HT1080 (cell line): ENCODE measurements at places on chromosomes 2 and 18.
A peak's percentile ranks its signal among the peaks of the same experiment; 100 is the strongest.

GRCh38 chr2:23603581-23603980, 218.6 kb downstream of the KLHL29 start:
- no peak for DNase-seq

DNA sequence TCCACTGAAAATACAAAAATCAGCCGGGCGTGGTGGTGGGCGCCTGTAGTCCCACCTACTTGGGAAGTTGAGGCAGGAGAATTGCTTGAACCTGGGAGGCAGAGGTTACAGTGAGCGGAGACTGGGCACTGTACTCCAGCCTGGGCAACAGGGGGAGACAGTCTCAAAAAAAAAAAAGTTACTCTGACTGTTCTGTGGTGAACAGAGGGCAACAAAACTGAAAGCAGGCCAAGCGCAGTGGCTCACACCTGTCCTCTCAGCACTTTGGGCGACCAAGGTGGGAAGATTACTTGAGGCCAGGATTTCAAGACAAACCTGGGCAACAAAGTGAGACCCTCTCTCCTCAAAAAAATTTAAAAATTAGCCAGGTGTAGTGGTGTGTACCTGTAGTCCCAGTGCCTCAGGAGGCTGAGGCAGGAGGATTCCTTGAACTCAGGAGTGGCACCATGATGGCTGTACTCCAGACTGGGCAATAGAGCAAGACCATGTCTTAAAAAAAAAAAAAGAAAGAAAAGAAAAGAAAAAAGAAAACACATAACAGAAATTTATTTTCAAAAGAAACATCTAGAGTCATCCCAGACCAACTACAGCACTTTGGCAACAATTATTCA, 13.6 kb upstream of the RTN4 start:
- peak; percentile 10 for DNase-seq

DNA sequence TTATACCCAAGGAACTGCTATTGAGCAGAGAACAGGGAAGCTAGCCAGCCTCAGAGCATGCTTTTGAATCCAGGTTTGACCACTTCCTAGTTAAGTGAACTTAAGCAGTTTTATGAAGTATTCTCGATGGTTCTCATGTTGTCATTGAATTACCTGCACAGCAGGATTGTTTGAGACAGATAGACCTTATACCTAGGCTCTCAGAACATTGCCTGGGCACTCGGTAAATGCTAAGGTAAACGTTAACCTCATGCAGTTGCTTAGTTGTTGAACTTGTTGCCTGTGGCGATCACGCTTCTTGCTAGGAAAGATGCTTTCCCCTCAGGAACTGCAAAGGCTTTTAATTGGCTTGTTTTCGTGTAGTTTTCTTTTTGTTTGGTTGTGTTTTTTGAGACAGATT, 34.0 kb upstream of the CHMP1B start:
- no peak for DNase-seq

DNA sequence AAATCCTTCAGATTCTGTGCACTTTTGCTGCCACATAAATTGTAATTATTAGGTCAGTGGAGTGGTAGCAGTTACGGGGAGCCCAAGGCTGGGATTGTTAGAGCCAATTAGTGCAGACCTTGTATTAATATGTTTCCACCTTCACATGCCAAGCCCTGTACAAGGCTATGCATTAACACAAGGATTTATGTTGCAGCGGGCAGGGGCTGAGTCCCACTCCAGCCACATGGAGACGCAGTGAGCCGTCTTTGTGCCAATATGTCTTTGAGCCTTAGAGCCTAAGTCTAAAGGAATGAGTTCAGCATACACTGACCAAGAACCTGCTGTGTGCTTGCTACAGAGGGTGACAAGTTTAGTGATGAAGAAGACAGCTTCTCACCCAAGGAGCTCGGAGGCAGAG, 238.2 kb downstream of the TSN start:
- DNase-seq = no peak

- no peak for DNase-seq
Measured at GRCh38 chr2:169738566-169739229, 5.1 kb downstream of the KLHL23 start.

GRCh38 chr18:76657911-76658470, 162.9 kb upstream of the ZNF516 start:
- no peak for DNase-seq

DNA sequence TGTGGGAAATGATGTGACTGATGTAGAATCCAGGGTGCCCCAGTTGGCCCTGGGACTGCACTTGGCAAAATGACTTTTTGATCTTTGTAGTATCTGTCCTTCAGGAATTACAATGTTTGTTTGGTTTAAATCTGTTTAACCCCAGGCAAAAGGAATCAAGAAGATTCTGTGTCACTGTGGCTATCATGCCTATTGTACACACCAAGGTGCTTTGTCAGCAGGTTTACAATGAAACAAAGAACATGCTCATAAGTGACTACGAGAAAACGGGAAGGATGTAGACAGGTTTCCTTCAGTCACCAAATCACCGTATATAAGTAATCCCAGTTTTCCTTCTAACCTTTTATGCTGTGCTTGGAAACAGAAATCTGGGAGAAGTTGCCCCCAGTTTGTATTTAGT, 109.5 kb downstream of the RTN4 start:
- no peak for DNase-seq

GRCh38 chr2:207879536-207879935, 109.8 kb upstream of the FZD5 start:
- DNase-seq = peak; percentile 24

GRCh38 chr18:9066817-9067306, 35.6 kb upstream of the NDUFV2 start:
- DNase-seq = no peak

DNA sequence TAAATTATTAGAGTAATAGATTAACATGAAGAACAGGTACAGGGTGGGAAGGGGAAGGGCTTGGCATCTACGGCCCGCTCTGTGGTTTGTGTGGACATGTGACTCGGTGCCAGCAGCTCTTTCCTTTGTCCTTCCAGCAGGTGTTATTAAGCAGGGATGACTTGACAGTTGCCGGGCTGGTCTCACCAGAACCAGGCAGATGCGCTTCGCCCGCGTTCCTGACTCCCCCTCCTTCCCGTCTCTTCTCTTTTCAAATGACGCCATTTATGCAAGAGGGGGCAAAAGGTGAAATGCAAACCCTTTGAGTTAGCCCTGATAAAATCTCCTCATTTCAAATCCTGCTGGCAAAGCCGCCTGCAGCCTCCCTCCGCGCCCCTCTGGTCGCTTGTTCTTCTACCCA, 38.9 kb upstream of the MGAT4A start:
- no peak for DNase-seq

DNA sequence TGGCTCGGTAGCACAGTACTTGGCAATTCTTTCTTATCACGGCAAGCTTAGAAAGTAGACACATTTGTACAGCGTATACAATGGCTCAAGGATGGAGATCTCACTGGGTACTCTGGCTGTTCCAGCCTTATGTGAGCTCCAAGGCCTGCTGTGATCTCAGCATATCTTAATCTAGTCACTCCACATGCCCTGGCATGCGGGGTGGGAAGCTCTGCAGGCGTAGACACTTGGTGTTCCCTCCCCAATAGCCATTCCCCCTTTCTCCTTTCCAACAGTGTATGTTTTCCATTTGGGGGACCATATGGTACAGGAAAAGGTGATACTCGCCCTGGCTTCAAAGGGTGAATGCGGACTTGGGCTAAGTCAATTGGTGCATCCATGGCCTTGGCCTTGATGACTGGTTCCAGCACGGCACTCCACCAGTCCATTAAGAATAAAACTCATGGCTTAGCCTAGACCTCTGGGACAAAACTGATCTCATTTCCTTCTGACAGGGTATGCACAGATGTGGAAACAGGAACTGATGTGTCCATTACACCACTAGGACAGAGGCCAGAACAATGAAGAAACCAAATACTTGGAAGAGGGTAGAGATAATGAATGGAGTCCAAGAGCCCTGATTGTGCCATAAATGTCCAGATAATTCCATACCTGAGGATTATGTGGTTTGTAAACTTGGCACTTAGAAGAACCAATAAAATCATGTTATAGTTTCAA, 28.4 kb downstream of the TGIF1 start:
- peak; percentile 17 for DNase-seq

DNA sequence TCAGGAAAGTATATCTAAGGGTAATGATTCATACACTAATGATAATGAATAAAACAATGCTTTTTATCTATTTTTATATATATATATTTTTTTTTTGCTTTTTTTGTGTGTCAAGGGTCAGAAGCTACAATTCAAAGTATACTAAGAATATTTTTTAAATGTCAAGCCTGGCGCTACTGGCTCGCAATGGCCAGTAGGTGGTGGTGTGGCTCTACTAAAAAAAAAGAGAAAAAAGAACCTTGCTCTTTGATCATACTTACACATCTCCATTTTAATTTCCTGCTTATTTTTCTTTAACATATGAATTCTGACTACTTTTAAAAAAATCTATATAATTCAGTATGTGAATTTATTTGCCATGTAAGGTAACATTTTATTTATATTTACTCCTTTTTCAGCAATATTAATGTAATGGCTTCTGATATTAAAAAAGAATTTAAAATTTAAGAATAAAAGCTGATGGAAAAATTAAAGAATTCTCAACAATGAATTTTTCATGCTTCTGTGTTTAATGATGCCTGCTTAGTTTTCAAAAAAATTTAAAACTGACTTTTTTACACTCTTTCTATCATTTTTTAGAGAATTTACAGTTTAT, 232.9 kb downstream of the GULP1 start:
- DNase-seq = peak; percentile 54

GRCh38 chr2:218381916-218382366, at the start of gene SLC11A1:
Gene SLC11A1, plus strand, starts transcription at chr2:218382273. Its CDS starts 96 bp downstream, at chr2:218382369.
- DNase-seq = no peak

DNA sequence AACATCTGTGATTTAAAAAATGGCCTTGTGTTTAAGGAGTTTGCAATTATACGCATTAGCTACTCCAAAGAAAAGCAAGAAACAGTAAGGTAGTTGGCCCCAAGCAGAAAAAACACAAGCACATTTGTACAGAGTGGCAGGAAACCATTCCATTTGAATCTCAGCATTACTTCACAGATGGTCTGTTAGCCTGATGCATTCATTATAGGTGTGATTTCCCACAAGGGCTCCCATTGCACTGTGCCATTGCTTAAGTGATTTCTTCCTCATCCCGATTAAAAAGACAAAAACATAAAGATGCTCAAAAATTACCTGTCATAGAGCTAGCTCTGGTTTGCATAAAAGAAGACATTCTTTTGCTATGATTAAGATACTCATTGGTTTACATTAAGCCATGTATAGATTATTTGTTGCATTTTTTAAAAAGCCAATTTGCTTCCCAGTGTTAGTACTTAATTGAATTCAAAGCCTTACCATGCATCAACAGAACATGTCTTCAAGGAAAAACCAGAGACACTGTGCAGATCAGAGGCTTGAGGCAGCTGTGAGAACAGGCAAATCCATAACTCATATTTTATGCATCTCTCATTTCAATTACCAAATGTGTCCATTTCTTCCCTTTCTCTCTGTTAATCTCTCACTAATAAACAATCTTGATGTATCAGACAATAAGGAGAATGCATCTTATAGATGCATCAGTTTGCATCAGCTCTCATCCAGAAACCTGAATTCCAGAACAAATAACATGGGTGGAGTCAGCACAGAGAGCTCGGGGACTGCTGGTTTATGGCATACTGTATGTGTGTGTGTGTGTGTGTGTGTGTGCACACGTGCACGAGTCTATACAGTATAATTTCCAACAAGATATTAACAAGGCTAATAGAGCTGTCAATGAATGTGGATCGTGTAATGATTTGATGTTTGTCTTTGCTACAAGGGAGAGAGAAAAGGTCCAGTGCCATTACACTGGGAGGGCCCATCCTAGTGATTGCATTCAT, 558.6 kb upstream of the HS6ST1 start:
- DNase-seq = no peak

GRCh38 chr2:6929196-6929819, 12.1 kb downstream of the RNF144A start:
- DNase-seq = peak; percentile 49

DNA sequence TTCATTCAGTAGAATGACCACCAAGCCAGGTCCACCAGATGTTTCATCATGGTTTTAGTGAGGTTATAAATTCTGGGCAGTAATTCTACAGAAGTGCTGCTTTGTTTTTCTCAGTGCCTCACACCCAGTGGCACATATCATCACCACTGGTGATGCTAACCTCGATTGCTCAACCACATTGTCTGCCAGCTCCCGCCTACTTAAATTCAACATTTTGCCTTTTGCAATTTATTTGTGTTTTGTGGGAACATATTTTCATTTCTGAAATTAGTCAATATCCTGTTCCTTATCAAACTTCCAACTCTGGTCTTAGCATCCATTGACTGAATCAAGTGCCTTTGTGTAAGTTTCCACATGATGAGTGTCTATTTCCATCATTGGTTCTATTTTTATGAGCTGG, 62.3 kb upstream of the TMEM178A start:
- no peak for DNase-seq

DNA sequence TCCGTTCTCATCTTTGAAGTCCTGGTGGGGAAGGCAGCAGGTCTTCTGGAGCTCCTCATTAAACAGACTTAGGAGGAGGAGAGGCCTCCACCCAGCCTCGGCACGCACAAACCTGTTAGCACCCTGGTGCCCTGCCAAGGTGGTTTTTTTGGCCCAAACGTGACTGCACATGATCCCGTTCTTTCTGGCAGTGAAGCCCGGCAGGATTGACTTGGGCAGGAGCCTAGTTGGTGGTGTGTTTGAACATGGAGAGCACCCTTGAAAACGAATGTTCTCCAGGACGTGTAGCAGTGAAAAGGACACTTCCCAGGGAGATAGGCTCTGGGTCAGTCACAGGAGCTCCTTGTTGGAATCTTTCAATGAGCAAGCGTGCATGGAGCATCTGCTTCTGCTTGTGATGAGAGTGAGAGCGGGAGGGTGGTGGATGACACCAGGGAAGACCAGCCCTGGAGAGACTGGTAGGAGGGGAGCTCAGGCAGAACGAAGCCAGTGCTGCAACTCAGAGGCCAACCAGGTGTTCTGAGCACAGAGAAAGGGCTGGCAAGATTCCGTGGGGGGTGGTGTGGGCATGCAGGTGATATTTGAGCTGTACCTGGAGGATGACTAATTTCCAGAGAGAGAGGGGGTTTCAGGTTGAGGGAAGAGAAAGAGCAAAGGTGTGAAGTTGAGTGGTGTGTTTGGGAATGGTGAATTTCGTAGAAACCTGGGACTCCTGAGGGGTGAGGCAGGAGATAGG, 73.8 kb downstream of the TANC1 start:
- DNase-seq = no peak

DNA sequence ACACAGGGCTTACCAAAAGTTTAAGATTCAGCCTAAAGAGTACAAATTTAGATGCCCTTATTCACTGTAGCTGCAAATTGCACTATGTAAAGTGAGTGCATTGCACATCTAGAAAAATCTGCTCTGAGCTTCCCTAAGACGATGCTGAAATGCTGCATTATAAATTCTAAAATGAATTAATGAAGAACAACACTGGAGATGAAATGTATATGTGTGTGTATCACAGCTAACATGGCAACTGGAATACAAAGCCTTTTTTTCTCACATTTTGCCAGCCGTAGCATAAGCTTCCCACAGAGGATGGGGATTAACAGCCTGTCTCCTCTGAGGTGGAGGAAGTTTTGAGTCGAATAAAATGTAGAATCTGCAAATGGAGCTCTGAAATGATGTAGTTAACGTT, 338.3 kb upstream of the ZEB2 start:
- DNase-seq = no peak

GRCh38 chr18:70489986-70490933, 201.4 kb downstream of the SOCS6 start:
- DNase-seq = peak; percentile 56

- DNase-seq = peak; percentile 2
Measured at GRCh38 chr2:184923751-184924150, 325.4 kb downstream of the ZNF804A start.
